Mesenteric fat pad (tissue), 1 donor: ENCODE measurements at places on chromosomes 16 and 17. TPM values are rescaled to one million over a fixed set of nuclear protein-coding genes. Genes with fewer than 3 reads are reported as not detected.

DNA sequence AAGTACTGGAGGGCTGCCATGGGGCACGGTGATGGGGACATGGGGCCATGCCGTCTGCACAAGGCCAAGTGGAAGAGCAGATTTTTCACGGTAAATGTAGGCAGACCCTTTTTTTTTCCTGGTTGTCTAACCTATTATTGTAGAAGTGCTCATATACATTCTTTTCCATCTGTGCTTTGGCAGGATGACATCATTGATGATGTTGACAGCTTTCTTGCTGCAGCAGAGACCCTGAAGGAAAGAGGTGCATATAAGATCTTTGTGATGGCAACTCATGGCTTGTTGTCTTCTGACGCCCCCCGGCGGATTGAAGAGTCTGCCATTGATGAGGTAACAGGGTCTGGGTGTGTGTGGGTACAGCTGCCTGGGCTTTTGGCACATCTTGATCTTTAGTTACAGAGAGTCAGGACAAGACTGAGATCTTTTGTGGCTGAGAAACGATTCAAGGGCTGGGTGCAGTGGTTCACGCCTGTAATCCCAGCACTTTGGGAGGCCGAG, 23.3 kb upstream of the SLC5A10 start:
- no peak for DNase-seq

- DNase-seq = no peak
These were observed 28.8 kb downstream of the GINS2 start for GRCh38 chr16:85659805-85660511.

DNA sequence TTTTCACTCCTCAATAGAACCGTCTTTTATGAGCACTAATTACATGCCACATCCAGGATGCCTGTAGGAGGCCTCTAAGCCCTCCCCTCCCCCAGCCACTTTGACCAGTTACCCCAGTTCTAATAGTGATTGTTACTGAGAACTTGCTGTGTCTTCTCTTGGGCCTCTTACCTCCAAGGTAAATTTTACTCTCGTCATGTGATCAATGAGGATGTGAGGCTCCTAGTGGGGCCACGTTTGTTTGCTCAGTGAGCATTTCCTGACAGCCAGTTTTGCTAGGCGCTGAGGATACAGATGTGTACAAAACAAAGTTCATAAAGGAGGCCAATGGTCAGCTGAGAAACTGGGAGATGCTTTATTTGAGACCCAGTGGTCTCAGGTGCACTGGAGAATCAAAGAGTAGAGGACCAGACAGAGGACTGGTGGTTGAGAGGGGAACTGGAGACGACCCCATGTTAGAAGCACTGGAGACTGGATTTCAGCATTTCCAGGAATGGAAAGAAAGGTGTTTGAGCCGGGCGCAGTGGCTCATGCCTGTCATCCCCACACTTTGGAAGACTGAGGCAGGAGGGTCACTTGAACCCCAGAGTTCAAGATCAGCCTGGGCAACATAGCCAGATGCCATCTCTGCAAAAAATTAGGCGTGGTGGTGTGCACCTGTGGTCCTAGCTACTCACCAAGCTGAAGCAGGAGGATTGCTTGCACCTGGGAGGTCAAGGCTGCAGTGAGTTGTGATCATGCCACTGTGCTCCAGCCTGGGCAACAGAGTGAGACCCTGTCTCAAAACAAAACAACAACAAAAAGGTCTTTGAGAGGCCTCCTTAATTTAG, 2.6 kb downstream of the ATP2C2 start:
- no peak for DNase-seq

The SHISA6 gene
- 1.2 TPM for total RNA-seq
